ENCODE measurements at places on chromosomes 2 and 18.

- no peak for DNase-seq
Measured at GRCh38 chr2:241902357-241902991, 32.9 kb downstream of the RTP5 start.

DNA sequence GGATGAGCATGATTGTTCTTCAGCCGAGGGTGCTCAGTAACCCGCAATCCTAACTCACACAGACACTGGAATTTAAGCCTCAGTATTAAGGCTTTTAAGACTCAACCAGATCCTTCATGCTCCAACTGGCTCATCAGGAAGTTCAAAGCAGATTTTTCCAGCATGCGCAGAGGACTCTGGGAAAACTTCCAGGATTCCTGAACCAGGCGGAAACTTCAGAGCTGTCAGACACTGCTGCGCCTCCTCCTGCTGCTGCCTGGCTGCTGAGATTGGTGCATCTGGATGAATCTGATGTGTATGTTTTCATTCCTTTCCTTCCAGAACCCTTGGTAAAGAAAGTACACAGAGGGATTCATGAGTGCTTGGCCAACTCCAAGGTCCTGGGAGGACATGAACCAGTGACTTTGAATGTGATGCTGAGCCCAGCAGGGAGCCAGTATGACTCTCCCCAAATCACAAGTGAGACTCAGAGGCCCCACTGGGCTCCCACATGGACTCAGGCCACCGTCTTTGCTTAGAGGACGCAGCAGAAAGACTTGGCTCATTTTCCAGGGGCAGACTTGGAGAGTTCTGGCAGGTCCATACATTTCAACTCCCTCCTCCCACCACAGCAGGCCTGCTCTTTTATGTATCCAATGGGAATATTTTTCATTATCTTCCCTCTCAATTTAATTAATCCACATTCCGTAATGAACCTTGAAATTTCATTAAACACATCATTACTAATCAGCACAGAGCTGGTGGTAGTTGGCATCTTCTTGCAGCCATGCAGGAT is 143.5 kb upstream of the HDAC4 start:
- DNase-seq = peak; percentile 11

DNA sequence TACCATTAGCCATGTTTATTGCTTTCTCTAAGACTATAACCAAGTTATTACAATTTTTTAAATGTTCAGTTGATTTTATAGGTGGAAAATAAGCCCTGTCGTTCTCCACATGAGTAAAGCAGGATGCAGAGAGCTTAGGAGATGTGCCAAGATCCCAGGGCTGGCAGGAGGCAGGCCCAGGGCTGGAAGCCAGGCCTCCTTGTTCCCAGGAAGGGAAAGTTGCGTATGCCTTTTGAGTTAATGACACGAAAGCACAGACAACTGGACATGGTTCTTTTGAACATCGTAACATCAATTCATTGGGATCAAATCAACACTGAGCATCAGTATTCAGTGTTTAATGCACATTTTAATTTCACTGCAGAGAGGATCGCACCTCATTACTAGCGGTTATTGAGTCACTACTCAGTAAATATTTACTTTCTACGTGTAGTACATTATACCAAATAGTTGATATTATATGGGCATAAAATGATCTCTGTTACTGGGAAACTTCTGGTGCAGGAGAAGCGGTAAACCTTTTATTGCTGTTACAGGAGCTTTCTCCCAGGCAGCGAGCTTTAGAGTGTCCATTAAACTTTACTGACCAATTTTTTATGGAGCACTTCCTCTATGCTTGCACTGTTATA is 60.0 kb downstream of the RNF144A start:
- no peak for DNase-seq

GRCh38 chr2:38586931-38587330 is 15.8 kb downstream of the HNRNPLL start:
- DNase-seq = no peak

- no peak for DNase-seq
Measured at GRCh38 chr18:3265564-3266033, 3.7 kb downstream of the MYL12B start.

- DNase-seq = peak; percentile 76
Measured at GRCh38 chr2:9779596-9780264, 63.5 kb upstream of the TAF1B start.

GRCh38 chr2:112618383-112618782 is 27.4 kb upstream of the SLC20A1 start:
- no peak for DNase-seq

- DNase-seq = peak; percentile 59
Measured at GRCh38 chr18:13381944-13382365, 163.4 kb downstream of the LDLRAD4 start.

GRCh38 chr18:64752707-64753106 is 603.8 kb upstream of the LINC00305 start:
- no peak for DNase-seq

Measured in activated naive CD4-positive, alpha-beta T cell treated with anti-CD3 and anti-CD28 coated beads, Interleukin-2, amount 10 ng/mL, durations not matched to agents 7 days and 5 days (primary cell).